Activated T-cell treated with anti-CD3 and anti-CD28 coated beads, Interleukin-2, amount 50 U/mL, for 72 hours (primary cell): ENCODE measurements at places on chromosomes 7 and 10.

DNA sequence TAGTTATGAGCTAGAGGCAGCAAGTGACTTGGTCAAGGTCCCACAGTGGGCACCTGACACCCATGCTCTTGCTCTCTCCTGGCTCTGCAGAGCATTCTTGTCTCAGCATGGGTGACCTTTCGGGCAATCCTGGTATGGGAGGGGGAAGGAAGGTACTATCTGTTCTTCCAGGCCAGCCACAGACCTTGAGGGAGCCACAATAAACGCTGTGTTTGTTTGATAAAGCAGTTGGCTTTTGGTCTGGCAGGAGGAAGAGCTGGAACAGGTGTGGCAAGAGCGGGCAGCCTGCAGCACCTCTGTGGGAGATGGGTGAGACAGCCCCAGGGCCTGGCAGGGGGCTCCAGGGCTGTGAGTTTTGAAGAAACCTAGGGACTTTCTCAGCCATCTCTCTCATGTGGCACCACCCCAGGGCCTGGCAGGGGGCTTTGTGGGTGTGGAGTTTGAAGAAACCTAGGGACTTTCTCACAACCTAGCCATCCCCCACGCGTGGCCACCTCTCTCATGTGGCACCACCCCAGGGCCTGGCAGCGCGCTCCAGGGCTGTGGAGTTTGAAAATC is 11.4 kb downstream of the CLDN3 start:
- no peak for DNase-seq

GRCh38 chr7:91427051-91427450 is 162.8 kb downstream of the FZD1 start:
- DNase-seq, result no peak

DNA sequence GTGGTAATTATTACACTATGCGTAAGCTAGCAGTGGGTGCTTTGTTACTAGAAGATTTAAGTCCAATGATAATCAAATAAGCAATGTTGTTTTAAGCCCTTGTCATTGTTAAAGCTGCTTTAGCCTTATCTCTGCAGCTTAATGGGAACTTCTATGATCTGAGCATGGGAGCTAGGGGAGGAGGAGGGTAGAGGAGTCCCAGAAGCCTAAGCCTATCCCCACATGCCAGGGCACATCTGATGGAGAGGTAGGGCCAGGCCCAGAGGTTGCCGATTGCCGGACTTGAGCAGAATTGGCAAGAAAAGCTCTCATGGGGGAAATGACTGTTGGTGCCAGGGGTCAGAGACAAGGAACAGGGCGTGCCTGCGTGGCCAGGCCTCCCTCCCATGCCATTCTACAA is 13.4 kb downstream of the CUBN start:
- no peak for DNase-seq

DNA sequence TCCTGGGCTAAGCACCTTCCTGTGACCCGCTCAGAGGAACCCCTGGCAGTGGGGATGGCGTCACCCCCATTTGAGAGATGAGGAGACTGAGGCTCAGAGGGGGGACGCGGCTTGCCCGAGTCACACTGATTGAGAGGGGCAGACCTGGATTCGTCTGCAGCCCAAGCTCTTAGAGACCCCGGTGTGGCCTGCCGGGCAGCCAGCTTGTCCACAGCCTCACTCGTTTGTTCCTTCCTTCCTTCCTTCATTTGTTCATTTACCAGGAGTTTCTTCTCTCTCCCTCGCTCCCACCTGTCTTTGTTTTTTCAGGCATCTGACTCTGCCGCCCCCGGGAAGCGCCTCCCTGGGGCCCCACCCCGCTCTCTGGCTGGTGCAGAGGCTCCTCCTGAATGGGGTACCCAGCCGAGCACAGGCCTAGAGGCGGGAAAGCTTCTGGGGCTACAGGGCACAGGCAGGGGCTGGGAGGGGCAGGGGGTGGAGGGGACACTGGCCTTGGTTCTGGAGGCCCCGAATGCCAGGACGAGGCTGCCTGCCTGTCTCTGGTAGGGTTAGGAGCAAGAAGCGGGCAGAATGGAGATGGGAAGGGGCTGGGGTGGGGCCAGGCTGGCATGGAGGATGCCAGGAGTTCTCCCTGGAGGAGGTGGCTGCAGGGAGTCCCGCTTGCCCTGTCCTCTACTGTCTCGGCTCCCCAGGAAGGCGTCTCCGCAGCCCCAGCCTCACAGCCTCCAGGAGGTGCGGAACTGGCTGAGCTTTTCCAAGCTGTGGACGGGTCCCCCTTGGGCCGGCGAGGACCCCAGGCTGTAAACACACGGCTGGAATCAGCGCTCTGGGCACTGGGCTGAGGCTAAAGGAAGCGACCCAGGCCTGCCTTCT is 91.6 kb downstream of the UNCX start:
- no peak for DNase-seq

DNA sequence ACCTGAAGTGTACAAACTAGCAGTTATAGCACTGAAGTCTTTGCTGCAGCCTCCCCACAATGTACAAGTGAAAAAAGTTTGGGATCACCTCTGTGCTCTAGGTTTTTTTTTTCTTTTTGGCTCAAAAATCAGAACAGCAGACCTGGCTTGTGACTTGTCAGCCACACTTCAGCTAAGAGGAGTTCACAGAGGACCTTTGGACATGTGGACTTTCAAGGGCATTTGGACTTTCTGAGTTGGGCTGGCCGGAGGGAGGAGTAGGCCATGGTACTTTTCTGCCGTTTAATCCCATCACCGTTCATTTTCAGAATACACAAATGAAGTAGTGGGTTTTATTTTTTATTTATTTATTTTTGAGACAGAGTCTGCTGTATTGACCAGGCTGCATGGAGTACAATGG is 21.9 kb upstream of the ACSL5 start:
- DNase-seq, result no peak

GRCh38 chr7:156456503-156457115 is 184.0 kb upstream of the RNF32 start:
- no peak for DNase-seq

DNA sequence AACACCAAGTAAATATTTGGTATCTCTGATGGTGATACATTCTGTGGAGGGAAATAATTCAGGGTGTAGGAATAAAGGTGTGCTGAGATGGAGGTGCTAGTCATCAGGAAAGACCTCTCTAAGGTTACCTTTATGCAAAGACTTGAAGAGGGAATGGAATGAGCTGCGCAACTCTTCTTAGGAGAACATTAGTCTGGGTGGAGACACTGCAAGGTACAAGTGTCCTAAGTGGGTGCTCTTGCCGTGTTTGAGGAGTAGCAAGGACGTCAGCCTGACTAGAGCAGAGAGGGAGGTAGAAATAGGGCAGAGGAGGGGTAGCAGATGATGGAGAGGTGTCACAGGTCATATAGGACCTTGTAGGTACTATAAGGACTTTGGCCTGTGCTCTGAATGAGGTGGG is 148.1 kb downstream of the AUTS2 start:
- no peak for DNase-seq

- DNase-seq, result no peak
These were observed 76.8 kb downstream of the PTEN start for GRCh38 chr10:87940210-87940609.

DNA sequence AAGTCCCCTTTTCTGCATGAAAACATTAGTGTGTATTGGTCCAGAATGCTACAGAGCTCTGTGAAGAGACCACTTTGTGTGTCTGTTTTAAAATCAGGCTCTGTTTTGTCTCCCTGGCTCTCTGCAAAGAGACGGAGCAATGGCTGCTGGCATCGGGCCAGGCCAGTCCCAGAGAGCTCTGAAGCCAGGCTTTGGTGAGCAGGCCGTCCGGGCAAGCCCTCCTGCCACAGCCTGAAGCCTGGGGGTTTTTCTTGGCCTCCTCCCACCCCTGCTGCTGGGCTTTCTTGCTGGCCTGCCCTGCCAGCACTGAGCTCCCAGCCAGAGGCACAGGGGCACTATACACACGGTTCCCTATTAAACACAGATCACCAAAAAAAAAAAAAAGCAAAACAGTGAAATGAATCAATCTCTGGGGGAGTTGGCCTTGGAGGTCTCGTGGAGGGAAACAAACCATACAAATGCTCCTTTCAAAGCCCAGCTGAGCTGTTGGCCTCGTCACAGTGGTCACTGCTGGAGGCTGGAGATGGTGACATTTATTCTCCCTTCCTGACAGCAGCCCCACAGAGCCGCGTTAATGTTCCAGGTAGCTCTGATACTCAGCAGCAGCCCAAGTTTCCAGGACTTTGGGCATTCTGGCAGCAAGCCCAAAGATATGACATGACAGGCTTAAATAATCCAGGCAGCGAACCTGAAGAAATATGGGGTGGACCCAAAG is 237.2 kb downstream of the TCF7L2 start:
- DNase-seq, result no peak

GRCh38 chr7:151644554-151644953 is 124.9 kb upstream of the RHEB start:
- no peak for DNase-seq

- no peak for DNase-seq
These were observed 181.3 kb upstream of the FEZF1 start for GRCh38 chr7:122485856-122486255.

GRCh38 chr7:25846722-25847121 is 305.3 kb upstream of the NFE2L3 start:
- DNase-seq, result no peak

- no peak for DNase-seq
These were observed 66.8 kb upstream of the CYP26C1 start for GRCh38 chr10:92993699-92994272.

GRCh38 chr10:14020037-14020664 is 310.6 kb downstream of the FRMD4A start:
- DNase-seq, result no peak

DNA sequence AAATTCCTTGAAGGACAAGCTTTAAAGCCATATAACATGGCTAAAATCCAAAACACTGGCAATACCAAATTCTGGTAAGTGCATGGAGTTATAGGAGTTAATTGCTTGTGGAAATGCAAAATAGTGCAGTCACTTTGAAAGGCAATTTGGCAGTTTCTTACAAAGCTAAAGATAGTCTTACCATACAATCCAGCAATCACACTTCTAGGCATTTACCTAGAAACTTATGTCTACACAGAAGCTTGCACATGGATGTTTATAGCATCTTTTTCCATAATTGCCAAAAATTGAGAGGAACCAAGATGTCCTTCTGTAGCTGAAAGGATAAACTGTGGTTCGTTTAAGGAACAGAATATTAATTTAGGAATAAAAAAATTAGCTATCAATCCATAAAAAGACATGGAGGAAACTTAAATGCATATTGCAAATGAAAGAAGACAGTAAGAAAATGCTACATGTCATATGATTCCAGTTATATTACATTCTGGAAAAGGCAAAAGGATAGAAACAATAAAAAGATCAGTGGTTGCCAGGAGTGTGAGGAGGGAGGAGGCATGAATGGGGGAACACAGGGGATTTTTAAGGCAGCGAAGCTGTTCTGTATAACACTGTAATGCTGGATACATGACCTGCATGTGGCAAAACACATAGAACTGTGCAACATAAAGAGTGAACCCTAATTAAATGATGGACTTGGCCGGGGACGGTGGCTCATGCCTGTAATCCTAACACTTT is 51.9 kb downstream of the GNAT3 start:
- DNase-seq, result no peak

DNA sequence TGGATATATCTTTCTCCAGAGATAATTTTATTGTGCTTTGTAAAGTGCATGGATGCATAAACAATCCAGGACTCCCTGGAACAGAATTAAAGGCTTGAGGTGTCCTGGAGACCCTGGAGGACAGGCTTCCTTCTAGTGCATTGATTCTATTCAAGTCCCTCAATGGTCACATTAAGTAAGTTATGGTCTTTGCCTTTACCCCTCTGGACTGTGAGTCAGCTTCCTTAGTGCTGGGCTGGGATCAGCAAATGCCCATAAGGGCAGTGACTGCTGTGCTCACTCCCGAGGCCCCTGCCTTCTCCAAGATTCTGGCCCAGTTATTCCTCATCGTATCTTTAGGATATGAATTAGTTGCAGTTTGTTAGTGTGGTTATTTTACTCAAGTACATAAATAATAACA is 178.7 kb upstream of the PRSS58 start:
- no peak for DNase-seq

- no peak for DNase-seq
These were observed 307.8 kb downstream of the GPR37 start for GRCh38 chr7:124457841-124458240.

- DNase-seq, result no peak
These were observed 2.5 kb downstream of the ADAMTS14 start for GRCh38 chr10:70674560-70675495.

- DNase-seq, result no peak
These were observed 41.9 kb downstream of the DGKI start for GRCh38 chr7:137804836-137805235.

GRCh38 chr7:107708956-107709355 is 35.0 kb upstream of the CBLL1 start:
- no peak for DNase-seq

- DNase-seq, result no peak
These were observed 19.0 kb upstream of the CLDN3 start for GRCh38 chr7:73789051-73789450.

DNA sequence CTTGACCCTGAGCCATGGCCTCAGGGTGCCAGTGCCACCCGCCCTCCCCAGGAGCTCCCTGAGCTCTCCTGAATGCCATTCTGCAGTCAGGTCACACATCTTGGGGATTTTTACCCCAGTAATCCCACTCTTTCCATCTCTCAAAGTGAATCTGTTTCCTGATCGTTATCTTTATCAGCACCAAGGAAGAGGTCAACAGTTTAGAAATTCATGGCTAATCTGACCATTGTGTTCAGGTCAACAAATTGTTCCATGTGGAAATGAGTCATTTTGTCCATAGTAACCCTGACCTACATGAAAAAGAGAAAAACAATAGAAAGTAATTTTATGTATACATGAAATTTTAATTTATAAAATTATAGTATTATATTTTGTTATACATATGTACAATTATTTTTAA is 28.8 kb upstream of the ZNF488 start:
- no peak for DNase-seq

DNA sequence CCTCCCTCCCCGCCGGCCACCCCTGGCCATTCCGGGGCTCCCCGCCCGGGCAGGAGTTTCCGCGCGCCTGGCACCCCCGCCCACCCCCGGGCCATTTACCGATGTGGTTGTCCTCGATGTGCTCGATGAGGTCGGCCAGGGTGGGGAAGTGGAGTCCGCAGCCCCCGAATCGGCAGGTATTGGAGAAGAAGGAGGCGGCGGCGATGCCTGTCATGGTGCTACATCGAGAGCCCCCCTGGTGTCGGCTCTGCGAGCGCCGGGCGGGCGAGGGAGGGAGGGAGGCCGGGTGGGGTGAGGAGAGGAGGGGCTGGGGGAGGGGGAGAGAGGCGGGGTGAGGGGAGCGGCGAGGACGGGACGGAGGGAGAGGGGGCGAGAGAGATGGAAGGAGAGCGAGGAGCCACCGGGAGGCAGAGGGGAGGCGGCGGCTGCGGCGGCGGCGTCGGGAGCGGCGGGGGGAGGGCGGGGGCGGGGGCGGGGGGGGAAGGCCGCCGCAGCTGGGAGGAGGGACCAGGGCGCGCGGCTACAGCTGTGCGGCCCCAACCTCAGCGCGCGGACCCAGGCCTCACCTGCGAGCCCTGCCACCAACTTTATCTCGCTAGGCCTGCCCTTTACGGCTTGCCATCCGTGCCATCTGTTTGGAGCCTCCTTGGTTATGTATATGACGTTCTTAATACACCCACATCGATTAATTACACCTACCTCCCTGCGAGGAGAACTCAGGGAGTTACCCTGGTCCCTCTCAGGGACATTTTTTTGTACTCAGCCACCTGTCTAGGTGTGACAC is at the start of gene JAZF1:
Gene JAZF1, minus strand, starts transcription at position 432 of the 784 bp plus-strand sequence.
- DNase-seq, result peak; percentile 46
